ENCODE measurements at places on chromosomes 16 and 17.

DNA sequence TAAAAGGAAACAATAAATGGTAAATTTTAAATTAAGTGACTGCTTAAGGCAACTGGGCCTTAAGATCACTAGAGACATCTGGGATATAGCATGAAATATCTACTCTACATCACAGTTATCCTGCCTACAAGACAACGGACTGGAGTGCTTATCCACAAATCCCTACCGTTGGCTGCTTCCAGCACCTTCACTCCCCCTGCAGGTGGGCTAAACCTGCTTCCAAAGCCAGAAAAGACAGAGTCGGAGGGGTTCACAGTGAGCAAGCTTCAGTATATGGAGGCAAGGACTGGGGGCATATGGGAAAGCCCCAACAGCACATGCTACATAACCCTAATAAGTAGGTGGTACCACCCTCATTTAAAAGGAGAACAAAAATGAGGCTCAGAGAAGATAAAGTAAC is 45.3 kb downstream of the GRIN2A start:
- DNase-seq: no peak

- DNase-seq: no peak
Measured at GRCh38 chr17:33925649-33926048, 329.4 kb upstream of the CCL2 start.

- DNase-seq: no peak
Measured at GRCh38 chr16:14958970-14959369, 15.9 kb upstream of the PDXDC1 start.

GRCh38 chr16:52492789-52493357 is 54.1 kb downstream of the TOX3 start:
- no peak for DNase-seq

GRCh38 chr17:46869975-46870803 is 18.8 kb downstream of the WNT9B start:
- no peak for DNase-seq

DNA sequence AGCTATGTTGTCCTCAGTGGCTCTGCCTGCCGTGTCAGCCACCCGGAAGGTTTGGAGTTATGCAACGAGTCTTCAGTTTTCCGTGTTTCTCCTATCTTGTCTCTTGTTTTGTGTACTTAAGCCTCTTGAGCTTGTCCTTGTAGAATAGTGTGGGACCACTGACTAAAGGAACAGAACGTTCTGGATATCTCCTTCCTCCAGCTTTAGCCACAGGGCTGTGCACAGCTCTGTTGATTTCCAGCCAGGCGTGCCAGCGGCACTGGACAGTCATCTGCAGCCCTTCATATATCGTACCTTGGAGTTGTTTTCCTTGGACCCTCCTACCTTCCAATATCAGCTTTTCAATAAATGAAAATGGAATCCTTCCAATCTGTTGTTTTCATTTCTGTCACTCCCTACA is 39.8 kb downstream of the TMEM11 start:
- no peak for DNase-seq
